ENCODE measurements at places on chromosomes 11 and 22.

DNA sequence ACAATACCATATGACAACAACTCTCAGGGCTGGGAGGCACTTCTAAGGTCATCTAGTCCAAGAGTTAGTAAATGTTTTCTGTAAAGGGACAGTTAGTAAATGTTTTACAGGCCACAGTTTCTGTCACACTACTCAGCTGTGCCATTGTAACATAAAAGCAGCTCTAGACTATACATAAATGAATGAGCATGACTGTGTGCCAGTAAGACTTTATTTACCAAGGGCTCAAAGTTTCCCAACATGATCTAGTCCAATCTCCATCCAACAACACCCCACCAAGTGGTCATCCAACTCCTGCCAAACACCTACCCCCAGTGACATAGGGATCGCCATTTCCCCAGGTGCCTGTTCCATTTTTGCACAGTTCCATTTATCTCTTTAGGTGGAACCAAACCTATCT, 12.1 kb downstream of the SERGEF start:
- no peak for DNase-seq

DNA sequence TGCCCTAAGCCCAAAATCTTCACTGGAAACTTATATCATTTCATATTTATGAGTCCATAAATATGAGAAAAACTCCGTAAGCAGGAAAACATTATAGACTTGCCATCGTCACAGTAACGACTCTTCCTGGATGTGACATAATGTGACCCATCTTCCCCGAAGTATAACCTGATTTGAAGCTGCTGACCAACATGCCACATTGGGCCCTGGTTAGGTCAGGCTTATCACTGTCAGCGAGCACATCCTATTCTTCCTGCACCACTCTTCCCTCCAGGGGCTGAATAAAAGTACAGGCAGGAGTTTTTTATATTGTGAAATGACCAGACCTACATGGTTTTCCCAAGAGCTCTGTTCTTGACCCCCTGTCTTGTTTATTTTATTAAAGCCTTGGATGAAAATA, 12.1 kb upstream of the BLID start:
- no peak for DNase-seq

- no peak for DNase-seq
These were observed 2.1 kb downstream of the INPPL1 start for GRCh38 chr11:72226701-72227100.

DNA sequence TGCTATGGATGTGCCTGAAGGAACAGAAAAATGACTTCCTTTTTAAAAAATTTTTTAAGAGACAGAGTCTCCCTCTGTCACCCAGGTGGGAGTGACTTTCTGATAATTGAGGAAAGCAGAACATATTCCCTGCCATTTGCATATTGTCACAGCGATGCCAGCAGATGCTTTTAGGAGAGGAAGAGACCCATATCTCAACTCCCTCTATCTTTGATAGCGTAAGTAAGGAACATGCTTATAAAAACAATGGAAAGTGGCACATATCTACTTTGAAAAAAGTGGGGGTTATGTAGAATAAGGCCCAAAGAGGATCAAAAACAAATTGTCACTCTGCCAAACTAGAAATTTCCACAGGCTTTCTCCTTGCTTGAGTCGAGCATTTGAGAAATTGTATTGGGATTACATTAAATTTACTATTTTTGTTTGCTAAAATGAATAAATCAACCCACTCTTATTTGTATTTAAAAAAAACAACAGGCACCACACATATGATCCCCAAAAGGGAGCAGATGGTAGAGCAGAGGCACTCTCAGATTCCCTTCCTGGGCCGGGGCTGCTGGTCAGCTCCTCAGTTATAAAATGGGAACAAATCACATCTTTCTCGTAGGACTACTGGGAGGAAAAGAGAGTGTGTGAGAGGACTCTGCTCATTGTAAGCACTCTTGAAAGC, 68.8 kb upstream of the TSPAN18 start:
- no peak for DNase-seq

DNA sequence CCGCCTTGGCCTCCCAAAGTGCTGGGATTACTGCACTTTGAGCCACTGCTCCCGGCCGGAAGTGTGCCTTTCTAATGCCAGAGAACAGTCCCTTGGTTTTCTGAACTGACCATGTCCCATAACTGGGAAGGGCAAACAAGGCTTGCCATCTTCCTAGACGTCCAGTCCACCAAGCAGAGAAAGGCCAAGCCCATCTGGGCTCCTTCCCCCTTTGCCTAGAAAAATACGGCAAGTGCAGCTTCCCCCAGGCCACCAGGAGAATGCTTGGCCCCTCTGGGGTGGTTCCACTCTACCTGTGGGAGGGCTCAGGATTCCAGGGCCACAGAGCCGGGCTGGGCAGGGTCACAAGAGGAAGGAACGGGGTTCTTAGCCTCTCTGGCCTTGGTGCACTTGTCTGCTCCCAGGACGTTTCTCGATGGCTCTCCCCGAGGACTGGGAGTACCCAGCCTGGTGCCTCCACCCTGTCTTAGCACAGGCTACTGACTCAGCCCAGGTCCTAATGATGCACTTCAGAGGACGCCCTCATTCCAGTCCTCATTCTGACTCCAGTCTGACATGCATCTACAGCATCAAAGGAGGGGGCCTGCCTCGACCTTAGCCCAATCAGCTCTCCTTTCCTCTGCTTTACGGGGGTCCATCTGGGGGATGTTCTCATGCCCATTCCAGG, 1.2 kb downstream of the USP2 start:
- no peak for DNase-seq

GRCh38 chr11:16204261-16204660, 152.1 kb downstream of the SOX6 start:
- no peak for DNase-seq

DNA sequence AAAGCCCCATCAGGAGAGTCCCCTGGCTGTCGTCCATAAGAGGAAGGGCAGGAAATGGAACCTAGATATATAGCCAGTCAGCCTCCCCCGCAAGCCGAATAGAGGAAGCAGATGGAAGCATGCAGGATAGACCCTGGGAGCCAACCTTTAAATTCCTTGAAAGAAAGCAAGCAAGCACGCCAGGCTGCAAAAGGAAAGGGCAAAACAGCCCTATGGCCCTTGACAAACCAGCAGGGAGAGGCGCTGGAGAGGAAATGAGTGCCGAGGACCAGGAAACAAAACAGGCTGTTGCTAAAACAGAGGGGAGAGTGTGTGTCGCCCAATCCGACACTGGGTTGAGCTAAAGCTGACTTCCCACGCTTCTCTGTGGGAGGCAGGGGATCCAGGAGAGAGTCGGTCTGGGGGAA, 203.5 kb upstream of the MTNR1B start:
- DNase-seq: no peak

DNA sequence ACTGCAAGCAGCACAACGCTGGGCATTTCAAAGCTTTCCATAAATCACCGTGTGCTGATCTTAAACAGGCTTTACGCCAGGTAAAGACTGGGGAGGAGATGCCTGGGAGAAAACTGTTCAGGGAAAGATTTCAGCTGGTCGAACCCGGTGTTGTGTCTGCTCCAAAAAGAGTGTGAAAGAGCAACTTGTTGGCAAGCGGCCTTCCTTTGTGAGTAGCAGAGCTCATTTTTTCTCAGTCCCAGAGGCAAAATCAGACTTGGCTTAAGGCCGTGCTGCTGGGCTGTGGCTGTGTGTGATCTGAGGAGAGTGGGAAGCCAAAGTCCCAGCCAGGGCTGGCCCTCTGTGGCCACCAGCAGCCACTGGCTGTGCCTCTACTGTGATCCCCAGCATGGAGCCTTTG, 75.7 kb upstream of the E2F8 start:
- no peak for DNase-seq

- DNase-seq: no peak
These were observed 374.8 kb downstream of the MIAT start for GRCh38 chr22:27032091-27032761.

GRCh38 chr22:43377548-43377895, 34.3 kb upstream of the MPPED1 start:
- DNase-seq: no peak

GRCh38 chr11:2700415-2701211, 819 bp upstream of the KCNQ1OT1 start:
- DNase-seq: no peak

DNA sequence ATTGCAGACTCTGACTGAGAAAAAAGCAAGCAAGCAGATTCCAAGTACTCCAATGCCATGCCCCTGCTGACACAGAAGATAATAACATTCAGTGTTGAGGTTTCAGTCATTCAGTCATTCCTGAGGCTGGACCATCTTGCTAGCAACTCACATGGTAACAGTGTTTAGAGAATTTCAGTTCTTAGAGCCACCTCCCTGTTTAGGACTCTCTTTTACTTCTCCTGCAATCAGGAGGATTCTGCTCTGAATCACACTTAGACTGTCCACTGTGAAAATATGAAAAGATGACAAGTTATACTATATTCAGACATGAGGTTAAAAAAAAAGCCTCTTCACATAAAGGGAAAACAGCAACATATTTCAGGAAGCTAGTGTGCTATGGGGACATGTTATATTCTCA, 183.9 kb upstream of the CTSC start:
- DNase-seq: no peak

- no peak for DNase-seq
These were observed 67.9 kb upstream of the SLC35C1 start for GRCh38 chr11:45737056-45737455.

- DNase-seq: no peak
These were observed 13.8 kb upstream of the FAM181B start for GRCh38 chr11:82747471-82747870.

DNA sequence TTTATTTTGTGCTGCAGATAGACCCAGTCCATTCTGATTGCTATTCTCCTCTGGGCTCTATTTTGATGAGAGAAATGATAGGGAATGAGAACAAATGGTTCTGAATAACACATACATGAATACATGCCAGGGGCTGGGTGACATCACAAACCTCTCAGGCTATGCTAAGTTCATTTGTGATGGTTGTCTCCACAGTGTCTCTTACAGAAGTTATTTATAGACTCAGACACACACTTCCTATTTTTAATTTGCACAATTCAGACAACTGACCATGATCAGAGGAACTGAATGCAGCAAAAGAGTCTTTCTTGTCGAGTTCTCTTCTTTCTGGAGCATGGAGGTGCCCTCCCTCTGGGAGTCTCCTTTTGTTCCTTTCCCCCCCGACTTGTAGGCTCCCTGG, 991.7 kb downstream of the OPCML start:
- no peak for DNase-seq

DNA sequence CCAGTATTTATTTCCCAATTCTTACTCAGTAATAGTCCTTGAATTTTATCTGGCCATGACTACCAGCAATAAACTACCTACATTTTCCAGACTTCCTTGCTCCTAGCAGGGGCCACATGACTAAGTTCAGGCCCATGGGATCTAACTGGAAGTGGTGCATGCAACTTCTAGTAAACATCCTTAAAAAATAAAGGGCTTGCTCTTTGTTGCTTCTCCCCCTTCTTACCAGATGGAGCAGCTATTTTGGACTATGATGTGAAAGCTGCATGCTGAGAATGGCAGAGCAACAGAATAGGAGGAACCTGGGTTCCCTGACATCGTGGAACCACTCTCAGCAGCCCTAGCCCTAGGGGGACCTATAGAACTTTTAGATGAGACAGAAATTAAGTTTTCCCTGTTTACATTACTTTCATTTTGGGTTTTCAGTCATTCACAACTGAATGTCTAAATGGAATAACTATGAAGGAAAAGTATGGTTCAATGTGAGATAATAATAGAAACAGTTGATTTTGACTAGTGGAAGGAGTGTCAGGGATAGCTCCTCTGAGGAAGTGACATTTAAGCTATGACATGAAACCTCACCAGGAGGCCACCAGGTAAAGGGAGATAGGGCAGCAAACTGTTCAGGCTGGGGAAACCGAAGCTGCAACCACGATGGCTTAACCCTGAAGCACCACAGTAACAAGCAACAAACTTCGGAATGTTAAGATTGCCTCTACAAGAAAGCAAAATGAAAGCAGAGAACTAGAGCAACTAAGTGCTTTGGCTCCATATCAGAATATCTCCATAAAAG, 48.9 kb downstream of the PHF21A start:
- DNase-seq: no peak

DNA sequence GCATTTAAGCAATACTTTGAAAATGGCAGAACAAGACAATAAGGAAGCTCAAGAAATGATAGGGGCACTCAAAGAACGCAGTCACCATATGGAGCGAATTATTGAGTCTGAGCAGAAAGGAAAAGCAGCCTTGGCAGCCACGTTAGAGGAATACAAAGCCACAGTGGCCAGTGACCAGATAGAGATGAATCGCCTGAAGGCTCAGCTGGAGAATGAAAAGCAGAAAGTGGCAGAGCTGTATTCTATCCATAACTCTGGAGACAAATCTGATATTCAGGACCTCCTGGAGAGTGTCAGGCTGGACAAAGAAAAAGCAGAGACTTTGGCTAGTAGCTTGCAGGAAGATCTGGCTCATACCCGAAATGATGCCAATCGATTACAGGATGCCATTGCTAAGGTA, 51.9 kb downstream of the SPECC1L start:
- no peak for DNase-seq

DNA sequence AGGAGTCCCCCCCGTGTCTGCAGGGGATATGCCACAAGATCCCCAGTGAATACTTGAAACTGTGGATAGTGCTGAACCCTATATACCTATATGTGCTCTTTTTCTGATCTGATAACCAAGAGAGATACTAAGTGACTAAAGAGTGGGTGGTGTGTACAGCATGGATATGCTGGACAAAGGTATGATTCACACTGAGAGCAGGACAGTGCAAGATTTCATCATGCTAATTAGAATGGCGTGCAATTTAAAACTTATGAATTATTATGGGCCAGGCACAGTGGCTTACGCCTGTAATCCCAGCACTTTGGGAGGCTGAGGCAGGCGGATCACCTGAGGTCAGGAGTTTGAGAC, 90.2 kb upstream of the ALKBH3 start:
- DNase-seq: no peak

- no peak for DNase-seq
These were observed 449.9 kb downstream of the OPCML start for GRCh38 chr11:133082453-133082781.

GRCh38 chr11:35134403-35135148, 4.4 kb upstream of the CD44 start:
- DNase-seq: no peak

DNA sequence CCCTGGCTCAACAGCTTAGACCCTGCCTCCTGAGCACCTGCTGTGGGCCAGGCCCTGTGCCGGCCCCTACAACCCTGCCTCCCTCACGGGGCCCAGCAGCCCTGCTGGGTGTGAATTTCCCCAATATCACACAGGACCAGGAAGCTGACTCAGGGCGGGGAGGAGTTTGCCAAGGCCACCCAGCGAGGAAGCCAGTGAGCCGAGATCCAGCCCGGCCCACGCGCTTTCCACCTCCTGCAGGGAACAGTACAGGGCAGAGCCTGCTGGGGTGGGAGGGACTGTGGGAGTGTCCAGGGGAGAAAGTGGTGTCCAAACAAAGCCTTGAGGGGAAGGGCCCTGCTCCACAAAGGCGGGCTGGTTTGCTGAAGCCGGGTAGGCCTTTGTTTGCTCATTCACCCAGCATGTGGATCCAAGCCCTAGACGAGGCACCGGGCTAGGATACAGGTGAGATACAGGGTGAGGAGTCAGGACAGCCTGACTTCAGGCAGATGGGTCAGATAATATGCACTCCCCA, 26.8 kb downstream of the RPL3 start:
- DNase-seq: no peak

All from stimulated activated CD8-positive, alpha-beta memory T cell treated with anti-CD3 and anti-CD28 coated beads, Interleukin-15, amount 100 ng/mL, for 48 hours (primary cell).